ENCODE measurements at places on chromosomes 2 and 18.

DNA sequence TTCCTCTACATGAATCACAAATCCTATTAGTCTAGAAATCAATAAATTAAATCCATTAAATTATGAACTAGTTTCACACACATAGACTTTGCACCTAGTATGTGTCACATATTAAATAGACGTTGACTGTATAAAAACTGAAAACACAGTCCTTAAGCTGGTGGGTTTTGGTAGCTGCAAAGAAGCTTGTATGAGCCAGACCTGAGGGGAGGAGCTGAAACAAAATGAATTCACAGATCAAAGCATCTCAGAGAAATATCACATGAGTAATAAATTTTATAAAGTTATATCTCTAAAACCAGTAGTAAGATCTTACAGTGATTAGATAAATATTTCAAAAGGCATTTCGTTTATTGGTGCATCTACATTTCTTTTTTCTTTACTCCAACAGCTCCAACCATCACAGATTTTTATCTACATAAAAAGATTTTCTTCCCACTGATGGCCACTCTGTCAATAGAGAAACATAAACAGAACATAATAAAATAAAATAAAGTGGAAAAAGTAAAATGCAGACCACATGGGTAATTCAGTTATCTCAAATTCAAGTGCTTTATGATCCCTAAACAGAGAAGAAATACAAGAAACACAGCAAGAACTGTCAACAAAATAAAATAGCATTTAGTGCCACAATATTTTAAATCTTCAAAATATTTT is 420.0 kb upstream of the CYRIA start:
- ATAC-seq: no peak

DNA sequence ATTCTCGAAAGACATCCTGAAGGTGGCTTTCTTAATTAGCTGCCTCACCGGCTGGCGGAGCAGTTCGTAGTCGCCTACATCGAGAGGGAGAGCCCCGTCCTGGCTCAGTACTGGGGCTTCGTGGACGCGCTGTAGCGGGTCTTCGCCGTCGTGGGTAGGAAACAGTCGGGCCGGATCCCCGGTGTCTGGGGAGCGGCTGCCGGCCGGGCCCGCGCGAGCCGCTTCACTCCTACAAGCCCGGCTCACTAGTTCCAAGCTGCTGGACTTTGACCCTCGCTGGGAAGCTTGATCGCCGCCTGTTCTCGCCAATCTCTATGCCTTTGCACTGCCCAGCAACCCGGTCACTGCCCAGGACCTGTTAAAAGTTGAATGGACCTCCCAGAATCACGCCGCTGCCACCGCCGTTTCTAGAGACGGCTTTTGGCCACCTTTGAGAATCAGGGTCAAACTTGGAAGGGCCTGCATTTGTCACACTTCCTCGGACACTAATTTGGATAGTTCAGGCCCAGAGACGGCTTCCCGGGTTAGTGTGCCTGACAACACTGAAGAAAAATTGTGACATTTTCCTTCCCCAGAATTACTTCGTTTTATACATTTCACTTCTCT is 41.4 kb upstream of the AKAIN1 start:
- ATAC-seq: peak; percentile 51

DNA sequence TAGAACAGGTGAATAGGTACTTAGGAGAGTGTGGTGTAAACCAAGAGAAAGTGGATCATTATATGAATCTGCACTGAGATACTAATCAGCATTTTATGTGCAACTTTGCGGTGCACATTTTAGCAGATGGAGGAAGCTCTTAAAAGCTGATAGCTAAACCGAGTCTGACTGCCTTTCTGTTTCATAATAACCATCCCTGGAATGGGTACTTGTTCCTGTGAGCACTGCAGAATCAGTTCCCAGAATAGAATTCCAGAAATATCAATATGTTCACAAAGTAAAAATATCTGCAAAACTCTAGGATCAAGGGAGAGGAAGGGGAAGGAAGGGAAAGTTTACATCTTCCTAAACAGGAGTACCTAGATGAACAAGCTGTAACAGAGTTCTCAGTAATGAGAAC is 432.2 kb upstream of the HNRNPA3 start:
- ATAC-seq: no peak

DNA sequence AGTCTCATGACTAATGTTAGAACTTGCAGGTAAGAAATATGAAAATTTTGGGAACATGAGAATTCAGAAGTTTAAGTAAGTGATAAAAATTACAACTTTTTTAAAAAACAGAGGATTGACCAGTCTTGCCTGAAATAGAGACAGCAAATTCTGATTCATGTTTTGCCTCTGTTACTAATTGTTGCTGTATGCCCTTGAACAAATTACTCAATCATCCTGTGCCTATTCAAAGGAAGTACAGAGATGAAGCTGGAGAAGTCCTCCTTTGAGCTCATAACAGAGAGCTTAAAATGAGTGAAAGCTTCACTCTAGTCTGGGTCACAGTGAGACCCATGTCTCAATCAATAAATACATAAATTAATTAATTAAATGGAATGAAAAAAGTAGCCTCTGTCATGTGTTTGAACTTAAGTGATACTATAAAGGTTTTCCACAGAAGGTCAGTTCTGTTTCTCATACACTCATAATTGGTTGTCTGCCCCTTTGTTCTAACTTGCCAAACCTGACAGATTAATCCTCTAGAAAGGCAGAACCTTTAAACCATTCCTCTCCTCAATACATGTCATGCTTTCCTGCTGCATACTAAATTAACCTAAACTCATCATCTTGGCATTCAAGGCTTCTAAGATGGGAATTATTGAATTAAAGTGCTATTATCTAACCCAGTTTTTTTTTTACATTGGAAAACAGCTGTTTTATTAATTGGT is 374.6 kb upstream of the LRATD1 start:
- ATAC-seq: no peak

GRCh38 chr18:10497206-10497749 is 28.5 kb upstream of the NAPG start:
- ATAC-seq: peak; percentile 60

DNA sequence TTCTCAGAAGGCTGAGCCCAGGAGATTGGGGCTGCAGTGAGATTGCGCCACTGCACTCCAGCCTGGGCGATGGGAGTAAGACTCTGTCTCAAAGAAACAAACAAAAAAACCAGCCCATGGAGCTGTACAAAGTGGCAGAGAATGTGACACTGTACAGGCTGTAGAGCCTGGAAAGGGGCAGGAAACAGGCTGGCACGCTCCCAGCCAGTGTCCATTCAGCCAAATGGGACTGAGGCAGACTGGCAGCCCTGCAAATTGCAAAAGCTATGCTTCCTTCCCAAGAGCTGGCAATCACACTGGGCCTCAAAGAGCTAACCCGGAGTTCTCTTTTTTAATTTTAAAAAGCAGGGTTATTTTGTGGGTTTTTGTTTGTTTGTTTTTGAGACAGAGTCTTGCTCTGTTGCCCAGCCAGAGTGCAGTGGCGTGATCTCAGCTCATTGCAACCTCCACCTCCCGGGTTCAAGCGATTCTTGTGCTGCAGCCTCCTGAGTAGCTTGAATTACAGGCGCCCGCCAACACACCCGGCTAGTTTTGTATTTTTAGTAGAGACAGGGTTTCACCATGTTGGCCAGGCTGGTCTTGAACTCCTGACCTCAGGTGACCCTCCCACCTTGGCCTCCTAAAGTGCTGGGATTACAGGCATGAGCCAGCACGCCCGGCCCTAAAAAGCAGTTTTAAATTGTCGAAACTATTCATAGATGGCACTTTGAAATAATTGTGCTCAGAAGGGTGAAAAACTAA is 42.8 kb downstream of the SCRN3 start:
- ATAC-seq: peak; percentile 41

- ATAC-seq: no peak
Measured at GRCh38 chr2:196234672-196235071, 63.3 kb upstream of the STK17B start.

DNA sequence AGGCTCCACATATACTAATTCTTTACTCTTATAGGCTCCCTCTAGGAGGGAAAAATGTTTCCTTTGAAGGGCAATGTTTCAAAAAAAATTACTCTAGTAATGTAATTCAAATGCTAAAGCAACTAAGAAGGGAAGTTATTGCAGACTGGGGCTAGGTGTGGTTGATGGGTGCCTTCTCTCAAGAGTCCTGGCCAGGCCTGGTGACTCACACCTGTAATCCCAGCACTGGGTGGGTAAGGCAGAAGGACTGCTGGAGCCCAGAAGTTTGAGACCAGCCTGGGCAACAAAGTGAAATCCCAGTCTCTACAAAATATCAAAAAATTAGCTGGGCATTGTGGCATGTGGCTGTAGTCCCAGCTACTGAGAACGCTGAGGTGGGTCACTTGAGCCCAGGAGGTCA is 31.2 kb upstream of the CDKL4 start:
- no peak for ATAC-seq

GRCh38 chr2:137155356-137156104 is 390.2 kb downstream of the THSD7B start:
- no peak for ATAC-seq

DNA sequence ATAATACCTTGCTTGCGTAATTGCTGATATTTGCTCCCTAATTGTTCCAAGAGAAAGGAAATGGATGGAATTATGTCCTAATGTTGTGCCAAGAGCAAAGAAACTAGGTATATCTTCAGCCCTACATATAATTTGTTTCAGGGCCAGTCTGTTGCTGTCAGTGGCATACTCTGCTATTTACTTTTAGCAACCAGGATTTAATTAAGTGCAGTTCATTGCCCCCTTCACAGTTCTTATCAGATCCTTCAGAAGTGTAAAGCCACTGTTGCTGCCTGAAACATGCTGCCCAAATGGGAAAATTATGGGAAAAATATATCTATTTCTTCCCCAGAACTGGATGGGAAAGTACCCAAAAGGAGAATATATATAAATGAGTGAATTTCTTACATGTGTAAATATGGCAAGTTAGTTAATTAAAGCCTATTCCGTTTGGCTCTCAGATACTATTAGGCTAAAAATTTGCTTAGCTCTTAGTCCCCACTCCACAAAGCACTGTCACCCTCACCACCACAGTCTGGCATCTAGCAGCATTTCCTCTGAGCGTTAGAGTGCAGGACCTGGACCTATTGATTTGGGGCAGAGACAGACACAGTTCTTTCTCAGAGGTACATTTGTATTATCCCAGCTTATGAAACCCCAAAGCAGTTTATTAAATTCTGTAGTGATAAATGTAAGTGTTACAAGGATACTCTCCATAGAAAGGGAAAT is 72.8 kb upstream of the DTNA start:
- ATAC-seq: no peak

- no peak for ATAC-seq
Measured at GRCh38 chr2:229059331-229060033, 211.6 kb downstream of the PID1 start.

DNA sequence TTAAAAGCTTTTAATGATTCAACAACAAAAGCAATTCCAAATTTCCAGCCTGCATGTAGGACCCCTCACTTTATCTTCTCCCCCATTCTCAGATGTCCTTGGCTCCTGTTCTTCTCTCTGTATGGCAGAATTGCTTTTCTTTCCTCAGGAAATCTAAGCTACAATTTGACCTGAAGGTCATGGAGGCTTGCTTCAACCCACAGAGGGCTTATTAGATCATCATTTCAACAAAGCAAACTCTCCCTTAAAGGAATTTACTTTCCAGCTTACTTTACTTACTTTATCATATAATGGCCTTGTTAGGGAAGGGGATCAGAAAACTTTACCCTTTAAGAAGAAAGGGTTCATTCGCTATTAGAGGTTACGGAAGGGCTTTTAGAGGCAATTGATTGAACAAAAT is 211.5 kb downstream of the RAD51AP2 start:
- no peak for ATAC-seq

DNA sequence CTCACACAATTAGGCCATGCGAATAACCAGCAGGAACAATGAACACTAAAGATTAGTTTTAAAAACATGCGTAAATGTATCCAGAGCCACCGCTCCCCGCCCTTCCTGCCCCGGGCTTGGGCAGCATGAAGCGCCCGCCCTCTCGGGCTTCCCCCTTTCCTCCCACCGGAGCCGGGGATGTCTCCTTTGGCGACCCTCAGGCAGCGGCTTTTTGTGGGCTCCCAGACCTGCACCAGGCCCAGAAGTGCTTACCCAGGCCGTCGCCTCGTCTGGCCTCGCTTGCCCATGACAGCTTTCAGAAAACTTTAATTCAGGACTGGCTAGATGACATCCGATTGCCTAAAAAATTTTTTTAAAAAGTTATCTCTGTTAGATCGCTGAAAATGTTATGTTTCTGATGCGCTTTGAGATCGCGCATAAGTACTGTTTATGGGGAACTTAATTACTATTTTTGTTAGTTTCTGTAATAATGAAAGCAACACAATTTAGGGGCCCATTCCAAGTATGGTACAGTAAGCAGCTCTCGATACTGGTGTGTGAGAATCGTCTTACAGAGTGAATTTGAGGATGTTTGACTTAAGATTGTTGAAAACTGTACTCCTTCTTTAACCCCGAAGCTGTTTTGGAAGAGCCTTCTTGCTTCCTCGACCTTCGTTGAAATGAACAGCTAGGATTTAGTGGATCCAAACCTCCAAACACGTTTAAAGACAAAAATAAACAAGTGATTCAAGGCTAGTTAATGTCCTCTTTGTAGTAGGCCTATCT is 1.1 kb downstream of the MAP3K20 start:
- peak; percentile 25 for ATAC-seq

- ATAC-seq: peak; percentile 57
Measured at GRCh38 chr2:229921101-229921891, 513 bp downstream of the TRIP12 start.

- ATAC-seq: peak; percentile 58
Measured at GRCh38 chr2:96470636-96471035, 34.5 kb downstream of the NEURL3 start.

- no peak for ATAC-seq
Measured at GRCh38 chr2:216493334-216493685, 5.3 kb upstream of the RPL37A start.

GRCh38 chr2:241943209-241943850 is 73.8 kb downstream of the RTP5 start:
- ATAC-seq: no peak

- ATAC-seq: peak; percentile 76
Measured at GRCh38 chr18:48975817-48976649, 25.3 kb upstream of the SMAD7 start.

DNA sequence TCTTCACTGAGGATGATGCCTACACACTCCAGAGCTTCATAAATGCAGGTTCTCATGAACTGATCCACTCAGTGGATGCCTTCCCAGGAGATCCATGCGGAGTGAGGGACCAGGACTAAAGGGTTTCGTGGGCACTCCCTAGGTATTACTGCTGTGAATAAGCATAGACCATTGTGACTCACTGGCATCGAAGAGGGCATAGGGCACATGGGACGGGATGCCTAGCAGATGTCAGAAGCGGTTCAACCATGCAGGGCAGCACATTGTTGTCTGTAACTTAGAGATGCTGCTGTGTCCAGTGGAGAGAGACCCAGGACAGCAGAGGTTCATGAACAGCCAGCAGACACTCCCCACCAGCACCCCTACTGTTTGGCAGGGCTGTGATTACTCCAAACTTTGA is 17.2 kb downstream of the GKN2 start:
- ATAC-seq: no peak

GRCh38 chr2:200845669-200846325 is 18.7 kb downstream of the CLK1 start:
- no peak for ATAC-seq

GRCh38 chr2:165877565-165878550 is 75.7 kb downstream of the TTC21B start:
- ATAC-seq: no peak

DNA sequence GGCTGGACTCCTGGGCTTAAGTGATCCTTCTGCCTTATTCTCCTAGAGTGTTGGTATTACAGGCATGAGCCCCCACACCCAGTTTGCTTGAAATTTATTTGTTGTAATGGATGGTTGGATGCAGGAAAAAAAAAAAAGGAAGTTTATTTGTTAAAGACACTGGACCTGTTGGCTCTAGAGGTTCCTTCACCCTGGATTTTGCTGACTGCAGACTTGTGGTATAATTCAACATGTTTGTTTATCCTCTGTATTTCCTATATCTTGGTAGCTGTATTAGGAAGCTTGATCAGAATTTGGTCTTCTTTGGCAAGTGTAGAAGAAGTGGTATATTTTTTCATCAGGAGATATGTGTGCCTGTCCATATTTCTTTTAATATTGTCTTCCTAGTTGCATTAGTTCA is 138.7 kb downstream of the LDLRAD4 start:
- no peak for ATAC-seq

All from gastroesophageal sphincter (tissue), 4 donors.